ENCODE measurements at places on chromosomes 1 and 21. TPM values are rescaled to one million over a fixed set of nuclear protein-coding genes. Genes with fewer than 3 reads are reported as not detected.

Gene S100A7
- total RNA-seq: not detected

- peak; percentile 83 for DNase-seq
Observed at GRCh38 chr1:58785442-58786058, 1.7 kb upstream of the JUN start.

Gene C1QC
- not detected for total RNA-seq

DNA sequence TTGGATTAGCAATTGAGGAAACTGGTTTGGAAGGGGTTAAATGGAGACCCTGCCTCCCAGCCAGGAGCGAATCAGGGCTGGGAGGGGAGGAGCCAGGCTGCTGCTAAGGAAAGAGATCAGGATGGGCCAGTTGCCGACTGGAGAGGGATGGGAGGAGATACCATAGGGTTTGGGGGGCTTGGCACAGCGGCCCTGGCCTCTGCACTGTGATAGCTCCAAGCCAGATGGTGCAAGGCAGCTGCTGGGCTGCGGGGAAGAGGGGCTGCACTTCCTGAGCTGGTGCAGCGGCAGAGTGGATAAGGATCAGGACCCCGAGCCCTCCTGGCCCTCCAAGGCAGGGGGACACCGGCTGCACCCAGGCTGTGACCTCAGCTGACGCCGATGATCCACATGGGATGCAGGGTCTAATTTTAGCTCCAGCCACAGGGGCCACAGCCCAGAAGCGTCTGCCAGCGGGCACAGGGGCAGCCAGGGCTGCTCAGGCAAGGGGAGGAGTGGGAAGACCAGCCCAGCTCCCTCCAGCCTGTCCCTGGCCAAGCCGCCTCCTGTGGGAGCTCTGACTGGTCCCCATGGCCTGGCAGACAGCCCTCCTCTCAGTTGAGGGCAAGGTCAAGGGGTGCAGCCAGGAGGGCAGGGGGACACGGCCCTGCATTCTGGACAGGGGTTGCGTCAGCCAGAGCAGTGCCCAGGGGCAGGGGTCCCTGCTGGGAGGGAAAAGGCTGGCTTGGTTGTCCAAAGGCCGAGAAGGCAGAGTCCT lies at the start of gene EXTL1:
EXTL1 (plus strand) TSS at position 129 of the 757 bp plus-strand sequence. CDS start 872 bp downstream, outside the sequence.
- peak; percentile 62 for DNase-seq

GRCh38 chr1:78587211-78587610 lies 33.0 kb upstream of the IFI44L start:
- DNase-seq: no peak

- no peak for DNase-seq
Observed at GRCh38 chr1:81004011-81004410, 796.7 kb upstream of the ADGRL2 start.

- no peak for DNase-seq
Observed at GRCh38 chr1:8381618-8382017, 63.7 kb downstream of the SLC45A1 start.

- DNase-seq: no peak
Observed at GRCh38 chr1:192852001-192852947, 43.4 kb downstream of the RGS2 start.

DNA sequence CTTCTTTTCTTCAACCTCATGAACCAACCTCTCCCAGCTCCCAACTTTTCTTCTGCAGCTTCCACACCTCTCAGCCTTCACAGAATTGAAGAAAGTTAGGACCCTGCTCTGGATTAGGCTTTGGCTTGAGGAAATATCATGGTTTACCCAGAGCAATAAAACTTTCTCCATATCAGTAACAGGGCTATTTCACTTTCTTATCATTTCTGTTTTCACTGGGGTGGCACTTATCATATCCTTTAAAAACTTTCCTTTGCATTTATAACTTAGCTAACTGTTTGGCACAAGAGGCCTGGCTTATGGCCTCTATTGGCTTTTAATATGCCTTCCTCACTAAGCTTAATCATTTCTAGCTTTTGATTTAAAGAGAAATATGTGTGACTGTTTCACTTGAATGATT lies 9.4 kb upstream of the FAM3B start:
- no peak for DNase-seq

DNA sequence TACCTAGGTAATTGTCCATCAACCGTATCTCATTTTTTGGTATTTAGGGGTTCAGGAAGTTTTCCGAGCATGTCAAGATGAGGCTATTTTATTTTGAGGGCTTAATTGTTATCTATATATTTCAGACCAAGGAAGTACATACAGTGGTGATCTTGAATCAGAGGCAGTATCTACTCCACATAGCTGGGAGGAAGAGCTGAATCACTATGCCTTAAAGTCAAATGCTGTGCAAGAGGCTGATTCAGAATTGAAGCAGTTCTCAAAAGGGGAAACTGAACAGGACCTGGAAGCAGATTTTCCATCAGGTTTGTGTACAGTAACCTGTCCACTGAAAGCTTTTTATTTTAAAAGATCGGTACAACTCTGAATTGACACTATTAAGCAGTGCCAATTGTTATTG lies 130.2 kb downstream of the ZMYM4 start:
- DNase-seq: no peak

GRCh38 chr1:211320980-211321379 lies 5.7 kb upstream of the TRAF5 start:
- peak; percentile 21 for DNase-seq
